ENCODE measurements at places on chromosomes 7 and 10.

GRCh38 chr7:18109762-18110161 is 82.1 kb upstream of the PRPS1L1 start:
- no peak for DNase-seq

DNA sequence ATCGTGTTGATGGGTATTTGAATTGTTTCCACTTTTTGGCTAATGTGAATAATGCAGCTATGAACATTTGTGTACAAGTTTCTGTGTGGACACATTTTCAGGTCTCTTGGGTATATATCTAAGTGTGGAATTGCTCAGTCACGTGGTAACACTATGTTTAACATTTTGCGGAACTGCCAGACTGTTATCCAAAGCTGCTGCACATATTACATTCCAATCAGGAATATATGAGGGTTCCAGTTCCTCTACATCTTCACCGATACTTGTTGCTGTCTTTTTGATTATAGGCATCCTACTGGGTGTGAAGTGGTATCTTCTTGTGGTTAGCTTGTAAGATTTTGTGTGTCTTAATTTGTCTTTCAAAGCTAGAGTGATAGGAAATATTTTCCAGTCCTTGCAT is 6.8 kb downstream of the PTPN12 start:
- no peak for DNase-seq

- DNase-seq = no peak
Measured at GRCh38 chr10:124612611-124613498, 131.3 kb downstream of the FAM53B start.

GRCh38 chr7:100432053-100432452 is 2.4 kb downstream of the MEPCE start:
- no peak for DNase-seq

DNA sequence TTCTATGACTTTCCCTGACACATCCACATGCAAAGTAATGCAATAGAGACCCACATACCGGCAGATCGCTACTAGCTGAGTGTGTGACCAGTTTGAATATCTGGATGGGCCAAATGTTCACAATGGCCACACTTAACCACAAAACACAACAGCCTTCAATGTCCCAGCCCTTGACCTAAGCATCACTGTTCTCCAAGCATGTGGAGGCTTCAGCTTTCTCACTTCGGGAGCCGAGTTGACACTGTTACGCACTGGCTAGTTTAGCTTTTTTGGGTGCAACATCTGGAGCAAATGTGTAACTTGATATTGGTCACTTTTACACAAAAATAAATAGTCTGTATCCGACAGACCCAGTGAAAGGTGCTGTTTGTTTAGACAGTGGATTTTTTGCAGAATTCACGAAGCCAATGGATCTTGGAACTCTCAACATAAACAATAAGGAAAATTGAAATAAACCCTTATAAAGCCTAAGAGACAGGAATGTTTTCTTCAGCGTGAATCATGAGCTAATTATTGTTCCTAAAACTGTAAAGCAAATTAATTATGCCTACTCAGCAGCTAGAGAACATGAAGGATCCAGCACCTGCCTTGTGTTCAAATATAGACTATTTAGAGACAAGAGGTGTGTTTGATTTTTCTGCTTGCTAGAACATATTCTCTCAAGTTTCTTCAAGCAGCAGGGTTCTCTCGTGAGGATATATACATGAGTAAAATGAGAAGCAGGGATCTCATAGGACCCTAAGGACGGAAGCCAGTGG is 117.6 kb upstream of the JCAD start:
- DNase-seq = no peak

DNA sequence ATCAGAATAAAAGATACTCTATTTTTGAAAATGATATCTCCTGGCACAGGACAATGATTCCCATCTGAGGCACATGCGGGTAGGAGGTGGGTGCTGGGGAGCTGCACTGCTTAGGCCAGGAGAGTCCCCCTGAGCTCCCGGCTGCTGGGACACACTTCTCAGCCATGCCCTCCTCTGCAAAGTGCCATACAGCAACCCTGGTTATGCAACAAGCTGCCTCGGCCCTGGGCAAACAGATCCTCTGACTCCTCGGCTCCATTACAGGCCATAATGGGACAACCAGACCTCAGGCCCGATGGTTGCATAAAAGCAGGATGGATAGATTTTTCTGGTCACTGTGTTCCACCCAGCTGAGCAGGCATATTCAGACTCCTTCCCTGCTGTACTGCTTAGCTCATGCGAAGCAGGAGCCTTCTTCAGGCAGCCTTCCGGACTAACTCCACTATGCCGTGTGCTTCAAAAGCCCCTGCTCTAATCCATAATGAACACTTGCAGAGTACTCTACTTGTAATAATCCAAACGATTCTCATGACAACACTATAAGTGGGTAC is 6.5 kb upstream of the LEP start:
- DNase-seq = no peak
